Muscle of back (tissue), 13 donors: ENCODE measurements at places on chromosomes 1 and 21.

- DNase-seq, result no peak
These were observed 29.7 kb upstream of the RPL11 start for GRCh38 chr1:23661887-23662286.

DNA sequence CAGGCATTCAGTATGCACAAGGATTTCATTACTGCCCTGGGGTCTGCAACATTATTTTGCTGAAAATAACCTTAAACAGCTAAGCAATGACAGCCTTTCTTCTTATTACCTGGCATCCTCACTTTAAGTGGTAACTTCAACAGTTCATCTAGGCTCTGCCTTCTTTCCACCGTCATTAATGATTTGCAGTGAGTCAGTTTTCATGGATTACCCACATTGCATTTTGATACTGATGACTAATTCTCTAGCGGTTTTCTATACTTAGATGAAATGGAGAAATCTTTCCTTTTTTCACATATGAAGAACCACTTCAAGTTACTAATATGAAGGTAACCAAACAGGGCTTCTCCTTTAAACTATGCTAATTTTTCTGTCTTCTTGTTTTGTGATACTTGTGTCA lies 226.9 kb upstream of the TMPRSS15 start:
- peak; percentile 4 for DNase-seq

GRCh38 chr1:66048011-66048410 lies 255.3 kb downstream of the PDE4B start:
- no peak for DNase-seq

GRCh38 chr1:223496883-223497282 lies 103.7 kb downstream of the CCDC185 start:
- DNase-seq, result no peak

DNA sequence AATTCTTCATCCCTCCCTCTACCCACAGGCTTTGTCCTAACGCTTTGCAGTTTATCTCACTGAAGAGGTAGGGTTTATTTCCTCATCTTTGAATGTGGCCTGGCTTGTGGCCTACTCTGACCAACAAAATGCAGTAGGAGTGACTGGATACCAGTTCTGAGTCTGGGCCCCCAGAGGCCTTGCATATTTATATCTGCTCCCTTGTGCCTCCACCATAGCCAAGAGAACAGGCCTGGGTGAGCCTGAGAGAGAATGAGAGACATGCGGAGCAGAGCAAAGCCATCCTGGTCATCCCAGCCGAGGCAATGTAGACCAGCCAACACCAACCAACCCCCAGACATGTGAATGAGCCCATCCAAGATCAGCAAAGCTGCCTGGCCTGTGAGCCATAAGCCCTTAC lies 30.3 kb downstream of the SMIM12 start:
- no peak for DNase-seq
